Right atrium auricular region (tissue), 2 donors: ENCODE measurements at places on chromosomes 7 and 10.

- H3K27me3 ChIP-seq, result no peaks in the 10 kb centered on the region
- H3K4me3 ChIP-seq, result no peak overlapping the region
- H3K4me1 ChIP-seq, result no peaks in the 10 kb centered on the region
- no peak overlapping the region for H3K27ac ChIP-seq
- no peak for DNase-seq
Measured at GRCh38 chr10:131006458-131007256, 304.9 kb downstream of the TCERG1L start.

DNA sequence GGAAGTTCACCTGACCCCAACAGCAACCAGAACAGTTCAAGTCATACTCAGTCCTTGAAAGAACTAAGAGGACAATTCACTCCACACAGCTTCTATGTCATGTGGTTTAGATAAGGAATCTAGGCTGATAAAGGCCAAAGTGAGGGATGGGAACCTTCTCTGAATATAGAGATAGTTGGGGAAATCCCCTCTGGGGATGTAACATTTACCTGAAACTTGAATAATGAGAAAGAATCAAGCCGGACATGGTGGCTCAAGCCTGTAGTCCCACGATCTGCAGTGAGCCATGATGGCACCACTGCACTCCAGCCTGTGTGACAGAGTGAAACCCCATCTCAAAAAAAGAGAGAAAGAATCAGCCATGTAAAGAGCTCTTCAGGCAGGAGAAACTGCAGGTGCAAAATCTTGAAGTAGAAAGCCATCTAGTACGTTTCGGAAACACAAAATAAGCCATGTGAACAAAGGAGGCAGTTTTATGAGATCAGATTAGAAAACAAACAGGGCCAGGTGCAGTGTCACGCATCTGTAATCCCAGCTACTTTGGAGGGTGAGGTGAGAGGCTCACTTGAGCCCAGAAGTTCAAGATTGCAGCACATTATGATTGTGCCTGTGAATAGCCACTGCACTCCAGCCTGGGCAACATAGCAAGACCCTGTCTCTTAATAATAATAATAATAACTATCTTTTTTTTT, 4.5 kb upstream of the DNMBP start:
- no peaks in the 10 kb centered on the region for H3K27me3 ChIP-seq
- no peaks in the 10 kb centered on the region for H3K36me3 ChIP-seq
- H3K4me3 ChIP-seq, result no peak overlapping the region
- no peak overlapping the region for H3K27ac ChIP-seq

- no peaks in the 10 kb centered on the region for H3K36me3 ChIP-seq
- no peak overlapping the region for H3K4me3 ChIP-seq
- no peaks in the 10 kb centered on the region for H3K4me1 ChIP-seq
- H3K27me3 ChIP-seq, result no peaks in the 10 kb centered on the region
- DNase-seq, result no peak
- H3K27ac ChIP-seq, result no peak overlapping the region
Measured at GRCh38 chr7:82598958-82599357, 155.4 kb upstream of the CACNA2D1 start.

DNA sequence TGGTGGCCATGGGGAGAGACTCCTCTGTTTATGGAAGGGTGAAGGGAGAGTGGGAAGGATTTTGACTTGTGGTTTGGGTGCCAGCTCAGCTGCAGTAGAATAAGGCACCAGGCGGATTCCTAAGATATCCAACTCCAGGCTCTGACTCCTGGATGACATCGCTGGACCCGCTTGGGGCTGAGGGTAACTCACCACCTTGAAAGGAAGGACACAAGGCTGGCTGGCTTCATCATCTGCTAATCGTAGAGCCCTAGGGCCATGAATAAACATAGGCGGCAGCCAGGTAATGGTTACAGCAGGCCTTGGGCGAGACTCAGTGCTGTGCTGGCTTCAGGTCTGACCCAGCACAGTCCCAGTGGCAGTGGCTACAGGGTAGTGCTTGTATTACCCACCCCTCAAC, 16.7 kb upstream of the LIPK start:
- H3K4me3 ChIP-seq, result no peak overlapping the region
- no peaks in the 10 kb centered on the region for H3K27me3 ChIP-seq
- no peak for DNase-seq
- H3K4me1 ChIP-seq, result no peaks in the 10 kb centered on the region

- H3K27me3 ChIP-seq, result no peaks in the 10 kb centered on the region
- DNase-seq, result no peak
- peak overlapping the region; percentile 40 for H3K4me3 ChIP-seq
- peaks cover 19% of the 10 kb centered on the region for H3K36me3 ChIP-seq
- H3K27ac ChIP-seq, result peak overlapping the region; percentile 83
Measured at GRCh38 chr7:130941322-130942210, 207.6 kb upstream of the KLF14 start.
